ENCODE measurements at places on chromosomes 7 and 10.

GRCh38 chr10:77965294-77965693, 38.7 kb upstream of the DLG5 start:
- DNase-seq: no peak

GRCh38 chr10:90912854-90913479, 7.9 kb downstream of the ANKRD1 start:
- DNase-seq: no peak

DNA sequence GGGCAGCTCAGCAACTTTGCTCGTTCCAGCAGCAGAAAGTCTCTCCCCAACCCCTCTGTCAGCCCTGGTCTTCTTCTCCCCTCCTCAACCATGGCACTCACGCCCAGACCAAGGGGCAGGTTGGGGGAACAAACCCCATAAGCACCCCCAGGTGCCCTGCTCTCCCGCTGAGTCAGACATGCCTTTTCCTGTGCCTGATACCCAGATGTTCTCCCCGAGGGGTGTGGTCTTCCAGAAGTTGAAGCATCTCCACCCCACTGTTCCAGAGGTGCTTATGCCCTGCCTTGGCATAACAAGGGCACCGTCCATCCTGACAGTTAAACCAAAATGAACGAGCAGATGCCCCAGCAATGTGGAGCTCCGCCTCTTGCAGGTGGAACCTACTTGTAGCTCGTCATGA, 67.1 kb downstream of the C10orf143 start:
- no peak for DNase-seq

DNA sequence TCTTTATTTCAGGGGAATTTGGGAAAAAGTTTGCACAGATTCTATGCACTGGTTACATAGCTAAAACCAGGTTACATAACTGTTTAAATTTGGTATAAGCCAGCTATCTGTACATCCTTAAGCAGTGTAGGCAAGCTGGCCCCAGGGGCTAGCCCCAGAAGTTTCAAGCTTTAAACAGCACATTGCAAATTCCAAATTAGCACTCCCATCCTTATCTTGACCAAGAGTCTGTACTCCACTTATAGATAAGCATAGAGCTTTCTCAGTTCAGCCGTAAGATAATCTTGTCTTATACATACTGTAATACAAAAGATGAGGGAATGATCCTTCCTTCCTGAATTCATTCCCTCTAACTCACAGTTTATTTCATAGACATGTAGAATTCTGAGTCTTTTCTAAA, 109.3 kb downstream of the SPAG6 start:
- no peak for DNase-seq

DNA sequence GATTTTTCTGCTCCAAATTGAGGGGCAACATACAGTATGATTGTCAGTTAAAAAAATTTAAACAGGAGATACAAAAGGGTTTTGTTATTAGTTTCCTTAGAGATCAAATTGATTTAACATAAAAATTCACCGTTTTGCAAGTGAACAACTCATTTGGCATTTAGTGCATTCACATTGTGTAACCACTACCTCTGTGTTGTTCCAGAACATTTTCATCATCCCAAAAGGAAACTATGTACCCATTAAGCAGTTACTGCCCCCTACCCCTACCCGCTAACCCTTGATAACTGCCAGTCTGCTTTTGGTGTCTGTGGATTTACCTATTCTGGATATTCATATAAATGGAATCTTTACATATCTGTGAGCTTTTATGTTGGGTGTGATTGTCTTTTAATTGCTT, 3.1 kb downstream of the ZRANB1 start:
- no peak for DNase-seq

DNA sequence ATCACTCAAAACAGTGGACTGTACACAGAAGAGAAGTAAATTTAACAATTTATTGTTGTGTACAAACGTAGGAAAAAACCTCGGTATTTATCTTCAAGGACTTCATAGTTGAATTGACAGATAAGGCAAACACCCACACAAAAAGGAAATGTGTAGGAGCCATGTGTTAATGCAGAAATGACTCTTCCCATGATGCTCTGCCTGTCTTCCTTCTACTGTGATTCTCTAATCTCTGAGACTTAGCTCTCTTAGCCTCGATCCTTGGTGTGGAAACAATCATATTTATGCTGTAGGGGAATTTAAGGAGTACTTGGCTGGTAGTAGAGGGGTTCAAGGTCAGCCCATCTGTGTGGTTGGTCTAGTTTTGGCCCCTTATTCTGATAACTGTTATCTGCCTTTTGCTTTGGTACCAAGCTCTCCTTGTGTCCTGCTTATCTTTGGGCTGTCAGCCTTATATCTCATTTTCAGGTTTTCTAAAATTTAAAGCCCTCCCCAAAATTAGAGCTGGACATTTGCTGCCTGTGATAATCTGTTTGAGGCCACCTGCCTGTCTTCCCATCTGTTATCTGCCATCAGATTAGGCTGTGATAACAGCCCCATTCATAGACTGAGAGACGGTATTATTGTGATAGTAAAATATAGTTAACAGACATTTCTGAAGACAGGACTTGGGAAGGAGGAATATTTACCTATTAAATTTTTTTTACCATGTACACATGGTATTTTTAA, 81.7 kb downstream of the GPR85 start:
- DNase-seq: no peak

DNA sequence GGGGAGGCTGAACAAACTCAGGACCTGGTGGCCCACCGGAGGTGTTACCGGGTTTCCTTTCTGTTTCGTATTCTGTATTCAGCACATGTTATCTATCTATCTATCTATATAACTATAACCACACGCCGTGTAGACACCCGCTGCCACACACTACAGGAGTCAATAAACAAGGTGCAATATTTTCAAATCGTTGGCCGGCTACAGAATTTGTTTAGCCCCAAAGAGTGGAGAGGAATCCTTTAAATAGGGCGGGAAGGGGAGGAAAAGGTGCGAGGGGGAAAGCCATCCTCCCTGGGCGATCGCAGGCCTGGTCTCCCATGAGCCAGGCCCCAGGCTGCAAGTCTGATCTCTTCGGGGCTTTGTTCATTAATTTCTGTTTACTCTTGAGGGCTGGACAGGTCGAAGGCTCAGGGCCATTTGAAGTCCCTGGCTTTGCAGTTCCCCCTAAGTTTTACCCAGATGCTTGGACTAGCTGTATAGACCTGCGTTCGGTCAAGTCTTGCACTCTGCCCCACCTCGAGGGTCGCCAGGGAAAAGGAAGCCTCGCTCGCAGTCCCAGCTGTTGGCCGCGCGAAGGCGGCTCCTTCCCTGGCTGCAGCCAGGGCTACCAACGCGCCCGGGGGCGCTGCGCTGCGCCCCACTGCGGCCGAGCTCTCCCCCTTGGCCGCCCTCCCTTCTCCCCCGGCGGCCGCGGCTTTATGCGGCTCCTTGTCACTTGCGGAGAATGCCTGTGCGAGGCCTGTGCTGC, 3.8 kb downstream of the NKX2-3 start:
- DNase-seq: no peak

DNA sequence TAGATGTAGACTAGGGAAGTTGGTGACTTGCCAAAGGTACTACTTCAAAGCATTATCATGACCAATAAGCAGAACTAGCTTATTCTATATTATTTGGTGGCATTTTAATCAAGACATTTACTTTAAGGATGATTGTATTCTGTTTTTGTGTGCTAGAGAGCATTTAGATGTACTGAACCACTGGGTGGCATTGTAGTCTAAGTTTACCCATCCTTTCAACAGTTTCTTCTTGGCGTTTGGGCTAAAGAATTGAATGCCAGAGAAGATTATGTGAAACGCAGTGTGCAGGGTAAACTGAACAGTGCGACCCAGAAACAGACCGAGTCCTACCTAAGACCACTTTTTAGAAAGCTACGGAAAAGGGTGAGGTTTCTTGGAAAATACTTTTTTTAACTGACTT, 26.8 kb downstream of the PRPF18 start:
- no peak for DNase-seq

DNA sequence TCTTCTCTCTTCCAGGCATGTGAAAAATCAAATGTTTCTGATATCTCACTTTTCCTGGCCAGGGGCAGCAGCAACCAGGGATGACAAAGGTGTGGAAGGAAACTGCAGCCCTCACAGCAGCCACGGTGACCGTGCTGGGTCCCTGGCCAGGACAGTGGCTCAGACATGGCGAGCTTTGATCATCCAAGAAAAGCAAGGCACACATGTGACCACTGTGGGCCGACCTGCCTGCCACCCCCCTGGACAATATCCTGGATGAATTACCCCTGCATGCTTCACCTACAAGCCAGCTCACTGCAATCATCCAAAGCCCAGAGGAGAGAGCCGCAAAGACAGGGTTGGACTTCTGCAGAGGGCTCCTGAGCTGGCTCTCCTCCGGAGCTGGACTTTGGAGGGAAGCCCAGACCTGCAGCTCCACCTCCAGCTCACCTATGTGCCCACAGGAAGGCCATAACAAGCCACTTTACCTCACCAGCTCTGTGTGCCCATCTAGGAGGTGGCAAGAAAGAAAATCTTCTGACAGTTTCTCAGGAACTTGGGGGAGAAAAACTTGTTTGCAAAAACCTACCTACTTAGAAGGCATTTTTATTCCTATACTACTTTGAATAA, 2.7 kb downstream of the CHST15 start:
- no peak for DNase-seq

- DNase-seq: no peak
Observed at GRCh38 chr7:155322530-155322929, 24.9 kb downstream of the INSIG1 start.

DNA sequence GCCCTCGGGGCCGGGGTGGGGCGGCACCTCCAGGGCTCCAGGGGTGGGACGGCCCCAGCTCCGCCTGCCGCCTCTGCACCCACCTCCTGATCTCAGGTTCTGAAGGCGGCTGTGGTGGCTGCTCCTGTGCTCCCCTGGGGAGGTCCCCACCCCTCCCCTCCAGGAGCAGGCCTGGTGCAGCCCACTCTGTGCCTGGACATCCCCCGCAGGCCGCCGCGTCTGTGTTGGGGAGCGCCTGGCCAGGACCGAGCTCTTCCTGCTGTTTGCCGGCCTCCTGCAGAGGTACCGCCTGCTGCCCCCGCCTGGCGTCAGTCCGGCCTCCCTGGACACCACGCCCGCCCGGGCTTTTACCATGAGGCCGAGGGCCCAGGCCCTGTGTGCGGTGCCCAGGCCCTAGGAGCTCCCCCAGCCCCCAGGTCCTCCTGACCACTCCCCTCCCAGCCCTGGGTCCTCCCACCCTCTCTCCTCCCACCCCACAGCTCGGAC, 5.5 kb downstream of the CYP2W1 start:
- DNase-seq: no peak

- no peak for DNase-seq
Observed at GRCh38 chr7:8040768-8041369, 72.3 kb downstream of the GLCCI1 start.

GRCh38 chr10:27558612-27559020, 54.5 kb downstream of the RAB18 start:
- DNase-seq: no peak

- DNase-seq: no peak
Observed at GRCh38 chr10:117165538-117166417, 27.7 kb upstream of the VAX1 start.

DNA sequence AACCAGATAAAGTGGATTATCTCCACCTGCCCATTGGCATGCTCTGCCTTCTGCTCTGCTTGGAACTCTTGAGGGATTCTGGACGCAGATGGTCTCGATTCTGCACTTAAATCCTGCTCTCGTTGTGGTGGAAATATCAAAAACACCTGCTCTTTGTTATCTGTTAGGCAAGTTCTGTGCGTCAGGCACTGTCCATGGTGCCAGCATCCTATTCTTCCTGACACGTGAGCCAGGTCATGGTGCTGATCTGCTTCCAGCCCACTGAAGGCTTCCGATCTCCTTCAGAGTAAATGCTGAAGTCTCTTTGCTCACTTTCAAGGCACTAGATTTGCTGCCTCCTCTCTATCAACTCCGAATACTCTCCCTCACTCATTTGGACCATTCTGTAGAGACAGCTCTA, 505.6 kb downstream of the HTR7 start:
- DNase-seq: no peak

DNA sequence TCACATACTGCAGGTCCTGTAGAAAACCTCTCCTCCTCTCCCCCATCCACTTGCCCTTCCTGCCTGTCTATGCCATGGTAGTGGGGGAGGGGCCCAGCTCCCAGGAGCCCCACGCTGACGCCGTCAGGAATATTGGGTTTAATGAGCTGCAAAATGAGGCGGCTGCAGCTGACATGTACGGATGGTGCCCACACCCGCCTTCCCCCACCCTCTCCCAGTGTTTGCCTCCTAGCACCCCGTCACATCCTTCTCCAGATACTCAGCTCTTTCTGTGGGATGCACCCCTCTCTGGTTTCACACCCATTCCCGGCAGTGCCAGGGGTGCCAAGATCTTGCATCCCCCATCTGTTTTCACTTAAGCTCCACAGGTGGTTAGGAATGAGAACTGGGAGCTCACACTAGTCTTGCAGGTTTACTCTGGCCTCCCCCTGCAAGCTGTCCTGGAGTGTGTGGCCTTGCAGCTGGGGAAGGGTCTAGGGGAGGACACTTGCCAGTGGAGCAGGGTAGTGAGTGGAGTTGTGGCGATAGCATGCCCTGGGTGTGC, 26.1 kb downstream of the GBX1 start:
- no peak for DNase-seq

- DNase-seq: no peak
Observed at GRCh38 chr7:96547371-96547811, 162.3 kb downstream of the SEM1 start.

DNA sequence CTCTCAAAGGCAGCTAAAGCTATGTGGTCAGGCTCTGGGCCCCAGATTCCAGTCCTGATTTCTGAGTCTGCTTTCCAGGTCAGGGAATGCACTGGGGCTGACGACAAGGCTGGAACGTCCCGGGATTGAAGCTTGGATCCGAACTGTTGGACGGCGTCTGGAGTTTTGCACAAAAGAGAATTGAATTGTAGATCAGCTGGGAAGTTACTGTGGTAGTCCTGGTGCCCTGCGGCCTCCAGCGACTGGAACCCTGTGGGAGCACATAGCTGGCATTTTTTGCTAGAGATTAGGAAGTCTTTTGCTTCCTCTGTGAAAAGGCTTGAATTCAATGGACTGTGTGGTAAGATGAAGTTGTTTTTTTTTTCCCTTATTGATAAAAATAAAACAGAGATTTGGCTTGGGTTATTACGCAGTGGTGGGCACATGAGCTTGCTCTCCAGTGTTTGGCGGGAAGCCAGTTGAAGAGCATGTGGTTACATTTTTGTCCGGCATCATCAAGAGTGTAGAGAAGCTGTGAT, at the start of gene HK1:
HK1 (plus strand) TSS at position 51 of the 518 bp plus-strand sequence.
- DNase-seq: no peak

DNA sequence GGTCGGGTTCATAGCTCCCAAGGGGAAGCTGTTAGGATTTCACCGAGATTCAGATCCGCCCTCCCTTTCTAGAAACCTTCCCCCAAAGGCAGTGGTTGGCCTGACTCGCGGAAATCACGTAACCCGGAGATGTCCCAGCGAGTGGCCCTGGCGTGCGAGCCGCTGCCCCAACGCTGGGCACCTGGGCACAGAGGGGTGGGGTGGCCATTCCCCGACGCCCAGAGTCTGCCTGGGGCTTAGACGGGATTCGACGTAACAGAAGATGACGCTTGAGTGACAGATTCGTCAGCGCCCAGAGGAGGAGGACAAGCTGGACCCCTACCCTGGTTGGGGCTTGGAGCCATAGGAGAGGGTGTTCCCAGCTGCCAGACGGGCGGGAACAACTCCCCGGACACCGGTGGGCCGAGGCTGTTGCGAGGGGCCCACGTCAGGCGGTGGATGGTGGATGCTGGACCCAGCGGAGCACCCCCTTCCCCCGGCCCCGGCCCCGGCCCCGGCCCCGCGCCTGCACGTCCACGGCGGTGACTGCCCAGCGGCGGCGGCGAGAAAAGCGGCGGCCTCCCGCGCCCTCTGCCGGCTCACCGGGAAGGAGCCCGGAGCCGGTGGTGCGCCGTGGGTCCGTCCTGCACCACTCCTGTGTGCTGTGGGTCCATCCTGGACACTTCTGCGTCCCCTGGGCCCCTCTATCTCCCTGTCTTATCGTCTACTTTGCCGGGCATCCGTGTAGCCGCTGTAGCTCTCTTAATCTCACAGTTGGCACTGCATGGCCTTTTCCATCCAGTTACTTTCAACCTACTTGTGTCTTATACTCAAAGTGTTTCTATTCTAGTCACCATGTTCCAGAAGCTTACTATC, 35.4 kb upstream of the KNDC1 start:
- DNase-seq: no peak
